ENCODE measurements at places on chromosomes 4 and X. TPM values are rescaled to one million over a fixed set of nuclear protein-coding genes. Genes with fewer than 3 reads are reported as not detected.

Gene IL2
- total RNA-seq: 3.3 TPM

Gene OGT
- 80.6 TPM for total RNA-seq

Gene ZNF41
- 8.3 TPM for total RNA-seq

Gene CACNA1F
- 1.0 TPM for total RNA-seq

Gene ODAPH
- total RNA-seq: not detected

Gene TMSB15A
- 0.88 TPM for total RNA-seq

Gene RTL3
- total RNA-seq: not detected

Gene CHRDL1
- 18.3 TPM for total RNA-seq

Gene BST1
- total RNA-seq: 9.2 TPM

Gene HPGD
- total RNA-seq: 159 TPM

Gene MMRN1
- total RNA-seq: 6.7 TPM

Gene SHROOM4
- 2.2 TPM for total RNA-seq

Gene RPA4
- 1.5 TPM for total RNA-seq

Gene SLIT2
- total RNA-seq: 4.4 TPM

Gene NKX3-2
- total RNA-seq: 1.4 TPM

Gene XAGE1A
- total RNA-seq: not detected

Gene CD38
- total RNA-seq: 2.6 TPM

Gene HSPA4L
- total RNA-seq: 17.7 TPM

Gene NDP
- total RNA-seq: 0.16 TPM

Gene CC2D2A
- total RNA-seq: 8.3 TPM

Gene IGSF1
- total RNA-seq: 0.19 TPM

Gene MAGED4B
- 4.1 TPM for total RNA-seq

Gene PCSK1N
- total RNA-seq: 10.1 TPM

Gene VSIG4
- 14.1 TPM for total RNA-seq

Gene PNMA6F
- not detected for total RNA-seq

Gene NPY1R
- total RNA-seq: 1.6 TPM

Gene HS3ST1
- total RNA-seq: 6.6 TPM

Gene PDZD11
- 49.2 TPM for total RNA-seq

Gene TMPRSS11A
- not detected for total RNA-seq

Gene CT45A1
- not detected for total RNA-seq

Gene SPANXN3
- total RNA-seq: not detected

Gene SERPINA7
- total RNA-seq: not detected

Gene HS6ST2
- total RNA-seq: 2.0 TPM

Gene CD99
- total RNA-seq: 202 TPM

Gene ADH1C
- 140 TPM for total RNA-seq

Gene GUCY1B1
- 5.8 TPM for total RNA-seq

Gene RAB39B
- 0.17 TPM for total RNA-seq

Gene ADAM29
- total RNA-seq: not detected

Gene CCNB3
- total RNA-seq: 0.30 TPM

Gene TIGD4
- 0.30 TPM for total RNA-seq
